CD4-positive, alpha-beta memory T cell (primary cell): ENCODE measurements at places on chromosomes 6 and 20.
A peak's percentile ranks its signal among the peaks of the same experiment; 100 is the strongest.

DNA sequence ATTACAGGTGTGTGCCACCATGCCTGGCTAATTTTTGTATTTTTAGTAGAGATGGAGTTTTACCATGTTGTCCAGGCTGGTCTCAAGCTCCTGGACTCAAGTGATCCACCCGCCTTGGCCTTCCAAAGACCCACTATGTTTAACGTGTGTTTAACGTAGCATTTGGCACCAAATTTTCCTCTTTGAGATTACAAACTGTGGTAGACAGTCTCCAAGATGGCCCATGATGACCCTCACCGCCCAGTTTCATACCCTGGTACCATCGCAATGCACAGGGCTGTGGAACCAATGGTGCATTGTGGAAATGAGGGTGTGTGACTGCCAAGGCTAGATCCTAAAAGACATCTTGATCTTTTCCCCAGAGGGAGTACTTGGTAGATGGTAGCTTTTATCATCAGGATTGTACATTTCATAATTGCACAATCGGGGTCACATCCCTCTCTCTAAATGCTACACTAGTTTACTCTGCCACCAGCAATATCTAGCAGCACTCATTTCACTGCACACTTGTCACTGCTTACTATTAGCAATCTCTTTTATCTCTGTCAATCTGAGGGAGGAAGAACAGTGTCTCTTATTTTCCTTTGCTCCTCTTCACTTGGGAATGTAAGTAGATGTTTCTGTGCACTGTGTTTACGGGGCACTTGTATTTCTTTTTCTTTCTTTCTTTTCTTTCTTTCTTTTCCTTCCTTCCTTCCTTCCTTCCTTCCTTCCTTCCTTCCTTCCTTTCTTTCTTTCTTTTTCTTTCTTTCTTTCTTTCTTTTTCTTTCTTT, 96.9 kb downstream of the NOL4L start:
- no peak for DNase-seq

DNA sequence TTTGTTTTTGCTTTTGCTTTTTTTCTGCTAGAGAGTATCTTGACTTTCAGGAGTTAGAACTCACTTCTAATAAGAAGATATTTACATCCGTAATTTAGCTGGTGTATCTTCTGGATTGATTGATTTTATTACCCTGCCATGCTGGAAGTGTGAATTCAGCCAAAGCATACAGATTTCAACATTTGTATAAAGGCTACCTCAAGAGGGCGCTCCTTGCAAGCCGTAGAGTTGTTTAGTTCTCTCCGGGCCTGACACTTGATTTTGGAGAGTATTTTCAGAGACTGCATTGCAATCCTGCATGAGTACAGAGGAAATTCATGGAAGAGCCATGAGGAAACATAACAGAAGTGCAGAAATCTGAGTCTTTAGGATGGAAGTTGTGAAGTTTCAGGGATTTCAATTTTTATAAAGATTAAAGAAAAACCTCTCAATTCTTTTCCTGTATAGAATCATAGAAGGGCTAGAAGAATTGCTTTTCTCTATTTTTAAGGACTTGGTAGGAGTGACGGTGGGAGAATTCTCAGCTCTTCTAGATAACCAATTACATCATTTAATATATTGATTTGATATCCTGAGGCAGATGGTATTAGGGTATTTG, 66.7 kb upstream of the TIAM2 start:
- DNase-seq, result peak; percentile 56

- DNase-seq, result peak; percentile 11
Observed at GRCh38 chr6:108117427-108118358, 43.2 kb upstream of the OSTM1 start.

GRCh38 chr6:167329014-167329413, 4.1 kb downstream of the TTLL2 start:
- no peak for DNase-seq

GRCh38 chr6:11092668-11093375, 812 bp upstream of the SMIM13 start:
- no peak for DNase-seq

DNA sequence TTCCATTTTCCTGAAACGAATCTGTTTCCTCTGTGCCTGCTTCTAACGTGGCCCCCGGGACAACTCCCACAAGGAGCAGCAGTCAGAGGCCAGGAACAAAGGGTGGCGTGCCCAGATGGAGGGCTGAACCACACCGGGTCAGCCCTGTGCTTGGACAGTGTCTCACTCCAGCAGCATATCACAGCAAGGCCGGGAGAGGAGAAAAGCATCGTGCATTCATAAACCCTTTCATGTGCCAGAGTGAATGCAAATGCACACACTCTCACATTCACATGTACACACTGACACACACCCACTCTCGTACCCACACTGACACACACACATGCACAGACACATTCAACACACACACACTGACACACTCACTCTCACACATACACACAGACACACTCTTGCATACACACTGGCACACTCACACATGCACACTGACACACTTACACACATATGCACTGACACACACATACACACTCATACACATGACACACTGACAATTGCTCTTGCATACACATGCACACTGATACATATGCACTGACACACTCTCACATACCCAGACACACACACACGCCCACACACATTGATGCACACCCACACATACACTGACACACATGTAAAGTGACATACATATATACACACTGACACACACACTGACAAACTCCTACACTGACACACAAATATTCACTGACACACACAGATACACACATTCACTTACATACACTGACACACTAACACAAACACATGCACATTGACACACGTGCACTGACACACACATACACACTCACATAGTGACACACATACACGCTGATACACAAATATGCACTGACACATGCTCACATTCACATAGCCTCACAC, 237.0 kb downstream of the LRFN2 start:
- DNase-seq, result no peak

GRCh38 chr20:49420811-49421295, 61.6 kb downstream of the KCNB1 start:
- no peak for DNase-seq

DNA sequence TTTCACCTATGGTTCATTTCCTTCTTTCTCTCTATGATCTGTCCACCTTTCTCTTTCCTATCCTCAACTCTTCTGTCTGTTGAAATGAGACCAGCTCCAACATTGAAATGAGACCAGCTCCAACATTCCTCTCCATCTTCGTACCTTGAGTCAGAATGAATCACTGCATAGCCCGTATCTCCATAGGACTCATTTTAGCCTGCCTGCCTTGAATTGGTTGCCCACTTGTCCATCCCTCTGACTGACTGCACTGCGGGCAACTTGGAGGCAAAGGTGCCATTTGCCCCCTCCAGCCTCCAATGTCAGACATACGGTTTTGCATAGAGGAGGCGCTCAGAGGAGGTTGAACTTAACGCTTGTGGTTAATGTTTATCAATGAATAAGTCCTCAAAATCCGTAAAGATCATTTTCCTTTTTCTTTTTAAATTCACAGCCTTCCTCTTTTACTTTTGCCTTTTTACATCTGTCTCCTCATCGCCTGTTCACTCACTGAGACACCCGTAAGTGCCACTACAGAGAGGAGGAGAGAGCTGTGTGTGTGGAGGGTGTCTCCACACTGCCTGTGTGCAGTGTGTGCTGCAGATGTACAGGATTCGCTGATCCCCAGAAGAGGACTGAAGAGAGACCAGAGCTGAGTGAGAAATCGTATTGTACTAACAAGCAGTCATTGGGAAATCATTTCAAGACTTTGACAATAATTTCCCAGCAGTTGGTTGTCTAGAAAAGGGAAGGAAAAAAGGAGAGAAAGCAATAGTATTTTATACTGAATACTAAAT, 579.6 kb upstream of the MAP3K7 start:
- DNase-seq, result no peak

DNA sequence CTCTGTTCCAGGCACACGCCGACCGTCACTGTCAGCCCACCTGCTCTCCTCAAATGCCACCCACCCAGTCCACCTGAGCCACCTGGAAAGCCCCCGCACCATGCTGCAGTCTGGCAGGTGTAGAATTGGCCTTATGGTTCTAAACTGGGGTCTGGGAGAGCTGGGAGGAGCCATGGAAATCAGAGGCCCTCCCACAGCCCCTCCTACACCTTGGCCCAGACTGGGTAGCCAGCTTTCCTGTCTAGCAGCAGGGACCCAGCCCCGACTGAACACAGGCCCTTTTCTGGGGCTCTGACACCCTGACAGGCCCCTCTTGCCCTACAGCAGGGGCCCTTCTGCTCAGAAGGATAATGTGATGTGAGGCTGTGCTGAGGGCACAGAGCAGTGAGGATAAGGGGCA, 31.1 kb downstream of the LRFN2 start:
- DNase-seq, result no peak

- DNase-seq, result no peak
Observed at GRCh38 chr6:72182337-72183246, 296.2 kb downstream of the RIMS1 start.
